ENCODE measurements at places on chromosomes 4 and X.

DNA sequence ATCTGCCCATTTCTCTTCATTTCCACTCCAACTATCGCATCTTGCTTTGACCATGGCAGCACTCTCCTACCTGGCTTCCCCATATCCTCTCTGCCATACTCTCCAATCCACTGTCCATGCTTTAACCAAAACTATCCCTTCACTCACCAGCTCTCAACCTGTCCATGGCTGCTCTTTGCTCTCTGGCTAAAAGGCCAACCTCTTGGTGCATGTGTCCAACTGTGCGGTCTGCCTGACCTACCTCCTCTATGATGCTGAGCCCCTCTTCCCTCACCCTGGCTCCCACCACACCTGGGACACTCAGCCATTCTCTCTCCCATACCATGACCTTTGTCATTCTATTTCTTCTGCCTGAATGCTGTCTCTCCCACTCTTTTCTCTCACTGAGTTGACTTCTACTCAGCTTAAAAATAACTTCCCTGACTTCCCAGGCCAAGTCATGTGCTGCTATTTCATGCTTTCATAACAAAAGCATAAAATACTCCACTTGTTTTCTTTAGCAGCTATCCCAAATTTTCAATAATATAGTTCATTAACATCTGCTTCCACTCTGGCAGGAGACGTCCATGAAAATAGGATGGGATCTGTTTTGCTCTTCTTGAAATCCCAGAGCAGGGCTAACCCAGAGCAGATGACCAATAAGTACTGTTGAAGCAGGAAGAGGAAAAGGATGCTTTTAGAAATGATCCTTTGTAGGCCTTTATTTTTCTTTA lies 29.8 kb upstream of the KLF3 start:
- DNase-seq: no peak

DNA sequence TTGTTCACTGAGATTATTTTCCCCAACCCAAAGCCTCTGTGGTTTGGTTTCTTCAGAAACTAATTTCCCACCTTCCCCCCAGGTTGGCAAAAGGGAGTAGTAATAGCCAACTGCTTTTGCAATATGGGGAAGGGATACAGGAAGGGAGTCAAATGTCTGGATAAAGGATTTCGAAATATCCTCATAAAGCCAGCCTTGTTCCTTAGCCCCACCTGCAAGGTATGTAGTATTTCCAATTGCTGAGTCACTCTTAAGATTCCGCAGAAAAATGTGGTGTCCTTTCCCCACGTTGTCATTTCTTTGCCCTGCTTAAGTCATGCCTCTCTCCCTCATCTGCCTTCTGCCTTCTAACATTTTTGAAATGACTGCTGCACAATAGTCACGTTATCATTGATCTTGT lies 138.8 kb upstream of the DCAF8L1 start:
- no peak for DNase-seq

DNA sequence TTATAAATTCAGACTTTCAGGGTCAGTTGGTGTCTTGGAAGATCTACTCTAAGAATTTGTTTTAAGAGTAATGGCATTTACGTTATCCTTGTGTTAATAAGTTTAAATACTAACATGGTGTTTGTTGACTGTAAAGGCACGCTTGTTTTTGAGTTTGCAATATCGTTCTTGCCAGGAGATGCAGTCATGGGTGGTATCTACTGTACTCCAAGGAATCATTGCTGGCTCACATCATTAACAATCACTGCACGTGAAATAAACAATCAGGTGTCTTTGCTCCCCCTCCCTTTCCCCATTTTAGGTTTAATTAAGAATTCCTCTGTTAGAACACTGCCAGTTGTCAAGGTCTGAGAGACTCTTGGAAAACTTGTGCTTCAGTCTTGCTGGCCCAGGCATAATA lies 1.6 kb downstream of the HHIP start:
- DNase-seq: no peak

GRCh38 chr4:7070729-7071511 lies 3.1 kb upstream of the GRPEL1 start:
- DNase-seq: peak; percentile 91

- DNase-seq: no peak
Measured at GRCh38 chr4:149223659-149224058, 592.0 kb downstream of the IQCM start.

DNA sequence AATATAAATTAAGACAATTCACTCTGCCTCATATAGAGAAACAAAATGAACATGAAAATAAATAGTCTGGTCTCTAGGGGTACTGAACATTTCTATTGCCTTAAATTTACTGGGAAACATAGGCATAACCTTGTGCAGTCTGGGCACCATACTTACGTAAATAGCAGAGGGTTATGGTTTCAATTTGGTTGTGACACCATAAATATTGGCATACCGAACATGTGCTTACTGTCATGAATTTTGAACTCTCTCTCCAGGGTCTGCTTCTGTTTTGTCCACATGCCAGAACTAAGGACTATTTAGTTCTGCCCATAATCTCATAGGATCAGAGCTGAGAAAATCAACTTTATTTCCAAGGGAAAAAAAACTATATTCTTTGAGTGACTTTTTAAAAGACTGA lies 17.6 kb downstream of the PDGFC start:
- no peak for DNase-seq

- no peak for DNase-seq
Measured at GRCh38 chr4:25755911-25756310, 100.3 kb downstream of the SLC34A2 start.

GRCh38 chr4:14539246-14539645 lies 463.0 kb upstream of the CPEB2 start:
- DNase-seq: no peak

GRCh38 chr4:76208005-76208765 lies 5.4 kb downstream of the SCARB2 start:
- DNase-seq: no peak

DNA sequence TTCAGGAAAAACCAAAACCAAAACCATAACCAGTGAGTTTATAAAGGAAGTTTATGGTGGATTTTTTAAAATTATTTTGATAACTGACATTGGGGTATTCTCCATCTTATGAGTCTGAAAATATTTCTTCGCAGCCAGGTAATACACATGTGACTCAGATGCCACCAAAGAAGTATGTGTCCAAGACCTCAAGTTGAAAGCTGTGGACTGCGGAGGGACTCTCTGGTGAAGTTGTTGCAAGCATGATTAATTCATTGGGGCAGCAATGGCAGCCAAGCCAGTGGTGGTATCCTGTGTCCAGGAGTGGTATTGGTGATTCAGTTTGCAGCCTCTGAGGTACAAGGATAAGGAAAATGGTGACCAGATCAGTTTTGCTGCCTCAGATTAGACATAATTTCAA lies 14.0 kb upstream of the ADH5 start:
- no peak for DNase-seq

- no peak for DNase-seq
Measured at GRCh38 chr4:56251556-56251955, 135.7 kb downstream of the AASDH start.

GRCh38 chr4:11765849-11766453 lies 337.3 kb upstream of the HS3ST1 start:
- peak; percentile 34 for DNase-seq

GRCh38 chr4:71066737-71067716 lies 73.6 kb downstream of the DCK start:
- DNase-seq: no peak

- DNase-seq: no peak
Measured at GRCh38 chrX:17882680-17883079, 21.6 kb upstream of the RAI2 start.

- DNase-seq: no peak
Measured at GRCh38 chrX:10397349-10397748, 223.0 kb downstream of the MID1 start.

- DNase-seq: no peak
Measured at GRCh38 chr4:22299678-22300077, 216.2 kb downstream of the ADGRA3 start.

GRCh38 chrX:68892134-68892533 lies 63.3 kb downstream of the EFNB1 start:
- no peak for DNase-seq

GRCh38 chr4:40530961-40531635 lies 98.6 kb downstream of the RBM47 start:
- DNase-seq: no peak

DNA sequence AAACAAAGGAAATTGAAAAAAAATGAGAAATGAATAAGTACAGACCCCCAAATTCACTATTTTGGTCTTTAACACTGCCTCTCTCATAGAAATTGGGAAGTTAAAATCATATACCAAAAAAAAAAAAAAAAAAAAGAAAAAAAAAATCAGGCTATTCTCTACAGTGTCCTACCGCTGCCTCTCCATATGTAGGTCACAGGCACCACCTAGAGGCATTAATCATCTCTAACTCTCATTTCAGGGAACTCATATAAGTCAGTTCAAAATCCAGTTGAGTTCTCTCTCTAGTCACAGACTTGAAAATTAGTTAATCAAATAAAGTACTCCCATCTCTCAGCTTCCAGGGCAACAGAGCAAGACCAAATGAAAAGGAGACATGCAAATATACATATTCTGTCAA lies 47.9 kb downstream of the COX18 start:
- peak; percentile 29 for DNase-seq
